Activated CD4-positive, CD25-positive, alpha-beta regulatory T cell treated with anti-CD3 and anti-CD28 coated beads, Interleukin-2, amount 50 U/mL, for 72 hours (primary cell): ENCODE measurements at places on chromosomes 5 and 9.

DNA sequence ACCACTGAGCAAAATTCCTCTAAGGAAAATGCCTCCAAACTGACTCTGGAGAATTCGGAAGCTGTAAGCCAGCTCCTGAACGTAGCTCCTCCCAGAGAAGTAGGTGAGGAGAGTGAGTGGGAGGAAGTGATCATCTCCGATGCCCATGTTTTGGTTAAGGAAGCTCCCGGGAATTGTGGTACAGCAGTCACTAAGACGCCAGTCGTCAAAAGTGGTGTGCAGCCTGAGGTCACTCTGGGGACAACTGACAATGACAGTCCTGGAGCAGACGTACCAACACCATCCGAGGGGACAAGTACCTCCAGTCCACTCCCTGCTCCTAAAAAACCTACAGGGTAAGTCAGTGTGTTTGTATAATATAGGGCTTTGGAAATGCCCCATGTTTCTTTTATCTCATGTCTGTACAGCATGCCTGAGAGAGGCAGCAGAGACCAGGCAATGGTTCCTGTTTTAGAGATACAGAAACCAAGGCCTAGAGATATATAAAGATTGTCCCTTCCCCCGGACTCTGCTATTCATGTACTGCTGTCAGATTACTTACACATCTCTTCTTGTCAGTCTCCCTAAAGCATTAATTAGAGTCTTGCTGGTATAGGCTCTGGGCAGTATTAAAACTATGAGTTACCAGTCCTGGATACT, 23.9 kb downstream of the HMGXB3 start:
- DNase-seq: no peak

GRCh38 chr9:4690144-4690543, 10.8 kb downstream of the CDC37L1 start:
- DNase-seq: no peak

GRCh38 chr5:158979749-158980521, 119.8 kb downstream of the EBF1 start:
- no peak for DNase-seq

GRCh38 chr9:137164370-137165249, 5.2 kb downstream of the LRRC26 start:
- no peak for DNase-seq

DNA sequence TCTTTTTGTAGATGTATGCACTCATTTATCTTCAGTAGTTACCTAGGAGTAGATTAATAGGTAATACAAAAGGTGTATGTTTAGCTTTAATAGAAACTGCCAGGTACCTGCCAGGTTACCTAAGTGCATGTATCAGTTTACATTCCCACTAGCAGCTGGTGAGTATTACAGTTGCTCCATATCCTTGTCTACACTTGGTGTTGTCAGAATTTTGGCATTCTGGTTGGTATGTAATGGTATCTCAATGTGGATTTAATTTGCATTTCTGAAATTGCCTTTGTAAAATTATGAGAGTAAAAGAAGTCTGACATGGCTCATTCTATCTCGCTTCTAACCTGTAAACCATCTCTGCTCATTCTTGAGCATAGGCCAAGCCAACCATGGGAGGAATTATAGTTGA, 38.3 kb upstream of the SIL1 start:
- DNase-seq: no peak
